ENCODE measurements at places on chromosomes 16 and 17.

DNA sequence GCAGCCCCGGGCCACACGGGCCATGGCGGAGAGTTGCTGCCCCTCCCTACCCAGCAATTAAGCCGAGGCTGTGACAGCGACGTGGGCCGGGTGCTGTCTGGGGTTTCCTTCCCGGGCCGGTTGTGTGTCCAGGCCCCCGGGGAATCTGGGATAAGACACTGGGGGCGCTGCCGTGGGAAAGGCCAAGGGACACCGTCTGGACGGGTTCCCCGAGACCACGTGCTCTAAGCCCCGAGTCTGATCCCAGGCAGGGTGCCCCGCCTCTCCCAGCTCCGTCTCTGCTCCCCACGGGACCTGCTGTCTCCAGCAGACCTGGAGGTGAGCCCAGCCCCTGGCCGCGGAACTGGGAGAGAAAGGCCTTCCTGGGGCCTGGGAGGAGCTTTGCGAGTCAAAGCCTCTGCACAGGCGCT, 92.2 kb downstream of the IRX3 start:
- DNase-seq: no peak

DNA sequence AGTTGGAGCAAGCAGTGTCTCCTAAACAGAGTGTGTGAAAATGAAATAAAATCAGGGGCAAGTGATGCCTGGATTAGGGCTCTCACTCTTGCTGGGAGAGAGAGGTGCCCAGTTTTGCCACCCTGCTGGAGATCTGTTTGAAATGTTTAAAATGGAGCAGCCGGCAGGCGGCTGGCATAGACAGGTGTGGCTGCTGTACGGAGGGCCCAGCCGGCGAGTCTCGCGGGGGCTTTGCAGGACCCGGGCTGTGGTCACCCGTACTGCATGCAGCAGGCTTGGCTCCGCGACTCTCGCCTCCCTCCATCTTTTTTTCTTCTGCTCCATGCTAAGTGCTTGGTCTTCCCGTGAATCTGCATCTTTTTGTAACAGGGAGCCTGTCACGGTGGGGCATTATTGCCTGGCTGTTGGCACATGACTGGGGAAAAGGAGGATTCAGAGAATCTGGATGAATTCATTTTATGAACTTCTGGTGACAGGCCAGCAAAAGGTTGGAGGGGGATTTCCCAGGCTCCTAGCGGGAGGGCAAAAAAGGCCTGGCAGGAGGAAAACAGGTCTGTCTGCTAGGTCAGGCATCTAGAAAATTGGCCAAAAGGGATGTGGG, 1.8 kb downstream of the ZNRF1 start:
- no peak for DNase-seq

DNA sequence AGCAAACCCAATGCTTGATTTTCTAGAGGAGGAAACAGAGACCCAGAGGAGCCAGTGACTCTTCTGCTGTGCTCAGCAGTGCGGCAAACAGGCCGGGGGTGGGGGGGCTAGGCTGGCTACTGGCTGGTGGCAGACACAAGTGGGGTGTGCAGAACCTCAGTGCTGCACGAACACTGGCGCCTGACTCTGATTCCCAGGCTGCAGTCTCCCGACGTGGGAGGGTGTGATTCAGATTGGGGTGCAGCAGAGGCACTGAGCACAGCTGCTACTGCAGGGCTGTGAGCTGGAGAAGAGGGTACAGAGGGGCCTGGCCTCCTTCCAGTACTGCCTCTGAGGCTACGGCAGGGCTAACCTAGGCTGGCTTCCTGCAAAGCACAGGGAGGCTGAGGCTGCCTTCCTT, 8.1 kb downstream of the RPL19 start:
- no peak for DNase-seq

DNA sequence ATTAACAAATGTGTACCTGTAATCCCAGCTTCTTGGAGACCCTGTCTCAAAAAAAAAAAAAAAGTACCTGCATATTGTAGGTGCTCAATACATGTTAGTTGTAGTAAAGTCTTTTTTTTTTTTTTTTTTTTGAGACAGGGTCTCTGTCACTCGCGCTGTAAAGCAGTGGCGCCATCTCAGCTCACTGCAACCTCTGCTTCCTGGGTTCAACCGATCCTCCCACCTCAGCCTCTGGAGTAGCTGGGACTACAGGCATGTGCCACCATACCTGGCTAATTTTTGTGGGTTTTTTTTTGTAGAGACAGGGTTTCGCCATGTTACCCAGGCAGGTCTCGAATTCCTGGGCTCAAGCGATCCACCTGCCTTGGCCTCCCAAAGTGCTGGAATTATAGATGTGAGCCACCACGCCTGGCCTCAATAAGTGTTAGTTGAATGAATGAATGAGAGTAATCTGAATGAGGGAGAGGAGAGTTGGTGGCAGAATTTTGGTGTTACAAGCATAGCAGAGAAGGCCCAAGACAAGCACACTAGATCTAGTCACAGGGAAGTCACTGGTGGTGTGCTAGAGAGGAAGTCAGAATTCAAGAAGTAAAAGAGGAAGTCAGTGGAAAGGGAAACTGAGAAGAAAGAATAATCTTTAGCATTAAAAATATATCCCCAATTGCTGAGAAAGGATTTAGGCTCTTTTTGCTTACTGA, 9.4 kb upstream of the MYL4 start:
- DNase-seq: no peak

DNA sequence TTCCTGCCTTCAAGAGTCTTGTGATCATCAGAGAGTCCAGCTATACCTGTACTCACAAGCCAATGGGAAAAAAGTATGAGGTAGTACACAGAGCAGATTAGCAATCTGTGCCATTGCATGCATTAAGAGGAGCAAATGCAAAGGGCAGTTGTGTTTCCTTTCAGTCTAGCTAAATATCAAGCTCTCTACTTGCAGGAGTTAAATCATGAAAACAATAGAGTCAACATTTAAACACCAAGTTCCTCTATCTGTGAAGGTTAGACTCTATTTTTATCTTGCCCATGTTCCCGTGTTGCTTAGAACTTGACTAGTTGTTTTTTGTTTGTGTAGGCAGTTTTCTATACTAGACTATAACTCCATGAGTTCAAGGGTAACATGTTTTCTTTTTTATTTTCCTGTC, 4.7 kb upstream of the FAM20A start:
- DNase-seq: no peak

GRCh38 chr16:77435272-77435820, 512 bp upstream of the ADAMTS18 start:
- no peak for DNase-seq

DNA sequence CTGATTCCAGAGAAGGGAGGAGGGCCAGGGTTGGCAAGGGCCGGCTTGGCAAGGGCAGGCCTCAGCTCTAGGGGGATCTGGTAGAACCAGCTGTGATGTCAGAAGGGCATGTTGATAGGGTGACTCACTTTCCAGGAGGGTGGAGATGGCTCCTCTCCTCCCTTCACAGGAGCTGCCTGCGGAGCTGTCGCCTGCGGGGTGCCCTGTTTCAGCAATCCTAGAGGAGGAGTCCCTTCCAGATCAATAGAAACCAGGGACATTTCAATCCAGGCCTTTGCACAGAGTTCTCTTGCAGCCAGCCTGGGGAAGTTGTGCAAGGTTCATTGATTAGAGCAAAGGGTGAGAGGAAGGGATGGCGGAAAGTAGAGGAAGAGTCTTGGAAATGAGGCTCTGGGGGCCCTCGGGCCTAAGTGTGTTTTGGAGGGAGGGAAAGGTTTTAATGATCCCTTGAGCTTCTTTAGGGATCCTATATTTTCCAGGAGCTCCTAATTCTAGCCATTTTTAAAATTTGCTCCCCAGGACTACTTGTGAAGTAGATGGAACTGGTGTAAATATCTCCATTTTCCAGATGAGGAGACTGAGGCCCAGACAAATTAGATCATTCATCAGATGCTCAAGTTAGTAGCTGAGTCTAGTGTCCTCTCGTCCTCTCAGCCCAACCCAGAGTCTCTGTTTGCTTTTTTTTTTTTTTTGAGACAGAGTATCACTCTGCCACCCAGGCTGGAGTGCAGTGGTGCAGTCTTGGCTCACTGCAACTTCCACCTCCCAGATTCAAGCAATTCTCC, 24.8 kb upstream of the CSNK2A2 start:
- no peak for DNase-seq

DNA sequence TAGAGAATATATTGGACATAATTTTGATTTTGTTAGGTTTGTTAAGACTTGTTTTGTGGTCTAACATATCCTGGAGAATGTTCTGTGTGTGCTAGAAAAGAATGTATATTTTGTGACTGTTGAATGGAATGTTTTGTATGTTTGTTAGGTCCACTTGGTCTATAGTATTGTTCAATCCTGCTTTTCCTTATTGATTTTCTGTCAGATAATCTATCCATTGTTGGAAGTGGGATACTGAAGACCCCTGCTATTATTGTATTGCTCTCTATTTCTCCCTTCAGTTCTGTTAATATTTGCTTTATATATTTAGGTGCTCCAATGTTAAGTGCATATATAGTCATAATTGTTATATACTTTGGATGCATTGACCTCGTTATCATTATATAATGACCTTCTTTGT, 33.0 kb upstream of the NKD1 start:
- no peak for DNase-seq

GRCh38 chr16:82368041-82368440, 198.0 kb upstream of the MPHOSPH6 start:
- no peak for DNase-seq

GRCh38 chr17:31467502-31468256, 76.2 kb downstream of the RAB11FIP4 start:
- DNase-seq: no peak

DNA sequence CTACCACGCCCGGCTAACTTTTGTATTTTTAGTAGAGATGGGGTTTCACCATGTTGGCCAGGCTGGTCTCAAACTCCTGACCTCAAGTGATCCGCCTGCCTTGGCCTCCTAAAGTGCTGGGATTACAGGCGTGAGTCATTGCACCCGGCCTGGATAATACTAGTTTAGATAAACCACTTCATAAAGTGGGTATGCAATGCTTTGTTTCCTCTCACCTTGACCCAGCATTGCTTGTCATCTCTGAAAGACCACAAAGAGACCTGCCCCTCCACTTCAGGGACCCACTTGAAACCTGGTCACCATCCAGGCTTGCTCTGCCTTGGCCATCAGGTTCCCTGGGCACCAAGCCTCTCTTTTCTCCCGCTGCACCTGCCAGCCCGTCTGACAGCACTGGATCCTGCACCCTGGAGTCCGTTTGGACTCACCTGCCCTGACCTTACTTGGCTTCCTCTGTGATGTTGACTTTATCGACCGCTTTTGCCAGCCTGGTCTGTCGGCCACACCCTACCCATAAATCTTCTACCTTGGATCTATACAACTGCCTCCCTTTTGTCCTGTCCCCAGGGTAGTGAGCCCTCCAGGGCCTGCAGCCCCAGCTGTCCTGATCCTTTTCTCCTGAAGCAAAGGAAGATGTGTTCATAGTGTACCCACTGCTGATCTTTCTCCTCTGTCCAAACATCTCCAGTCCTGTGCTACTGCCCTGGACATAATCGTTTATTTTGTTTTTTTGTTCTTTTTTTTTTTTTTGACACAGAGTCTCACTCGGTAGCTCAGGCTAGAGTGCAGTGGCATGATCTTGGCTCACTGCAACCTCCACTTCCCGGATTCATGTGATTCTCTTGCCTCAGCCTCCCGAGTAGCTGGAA, 12.7 kb upstream of the ZG16 start:
- no peak for DNase-seq

GRCh38 chr17:38395090-38395489, 33.2 kb upstream of the ARHGAP23 start:
- no peak for DNase-seq

- no peak for DNase-seq
These were observed 3.0 kb upstream of the ADAMTS18 start for GRCh38 chr16:77437859-77438258.

DNA sequence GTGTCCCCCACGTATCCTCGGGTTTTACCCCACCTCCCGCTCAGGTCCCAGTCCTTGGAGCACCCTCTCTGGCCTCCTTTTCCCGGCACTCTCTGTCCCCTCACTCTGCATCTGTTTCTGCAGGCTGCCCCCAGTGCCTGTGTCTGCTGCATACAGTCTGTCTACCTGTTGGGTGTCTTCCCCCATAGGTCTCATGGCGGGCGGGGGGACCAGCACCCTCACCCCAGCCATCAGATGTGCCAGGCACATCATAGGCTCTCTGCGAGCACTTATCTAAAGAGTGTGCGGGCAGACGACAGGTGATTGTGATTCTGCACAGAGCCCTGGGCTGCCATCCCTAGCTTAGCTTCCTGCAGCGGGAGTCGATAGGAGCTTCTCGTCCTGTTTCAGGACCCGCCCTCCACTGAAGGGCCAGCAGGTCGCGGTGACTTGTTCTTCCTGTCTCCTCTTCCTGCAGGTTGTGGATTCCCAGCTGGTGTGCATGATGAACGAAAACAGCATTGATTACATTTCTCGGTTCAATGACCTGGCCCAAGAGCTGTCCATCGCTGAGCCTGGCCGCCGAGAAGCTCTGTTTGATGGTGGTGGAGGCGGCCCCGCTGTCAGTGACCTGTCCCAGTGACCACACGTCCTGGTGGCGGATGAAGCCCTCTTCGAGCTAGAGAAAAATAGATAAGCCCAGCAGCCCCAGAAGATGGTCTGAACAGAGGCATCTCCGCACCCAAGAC, 4.5 kb upstream of the JPT2 start:
- no peak for DNase-seq

GRCh38 chr17:77526728-77527350, 386.1 kb downstream of the SEC14L1 start:
- no peak for DNase-seq
